ENCODE measurements at places on chromosomes 1 and 21.

- DNase-seq, result no peak
Measured at GRCh38 chr1:230349020-230349393, 77.1 kb downstream of the PGBD5 start.

GRCh38 chr1:21814241-21814918 lies 2.3 kb downstream of the LDLRAD2 start:
- DNase-seq, result peak; percentile 36

- DNase-seq, result no peak
Measured at GRCh38 chr1:244022311-244022710, 28.8 kb upstream of the ZBTB18 start.

DNA sequence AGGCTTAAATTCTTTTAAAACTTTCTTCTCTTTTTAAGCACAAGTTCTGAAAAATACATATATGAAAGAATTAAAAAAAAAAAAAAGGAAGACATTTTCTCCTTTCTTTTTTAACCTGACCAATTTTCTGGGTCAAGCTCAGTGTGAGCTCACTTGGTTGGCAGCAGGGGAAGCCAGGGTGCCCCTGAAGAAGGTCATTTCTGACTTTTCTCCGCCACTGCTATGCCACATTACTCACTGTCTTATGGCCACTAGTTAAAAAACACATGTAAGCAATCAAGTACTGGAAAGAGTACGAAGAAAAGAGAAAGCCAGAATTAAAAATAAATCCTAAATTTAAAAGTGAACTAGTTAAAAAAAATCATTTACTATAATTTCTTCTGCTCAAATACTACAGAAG lies 275.0 kb downstream of the NEGR1 start:
- no peak for DNase-seq

GRCh38 chr1:219713981-219714381 lies 101.1 kb upstream of the ZC3H11B start:
- DNase-seq, result peak; percentile 16

DNA sequence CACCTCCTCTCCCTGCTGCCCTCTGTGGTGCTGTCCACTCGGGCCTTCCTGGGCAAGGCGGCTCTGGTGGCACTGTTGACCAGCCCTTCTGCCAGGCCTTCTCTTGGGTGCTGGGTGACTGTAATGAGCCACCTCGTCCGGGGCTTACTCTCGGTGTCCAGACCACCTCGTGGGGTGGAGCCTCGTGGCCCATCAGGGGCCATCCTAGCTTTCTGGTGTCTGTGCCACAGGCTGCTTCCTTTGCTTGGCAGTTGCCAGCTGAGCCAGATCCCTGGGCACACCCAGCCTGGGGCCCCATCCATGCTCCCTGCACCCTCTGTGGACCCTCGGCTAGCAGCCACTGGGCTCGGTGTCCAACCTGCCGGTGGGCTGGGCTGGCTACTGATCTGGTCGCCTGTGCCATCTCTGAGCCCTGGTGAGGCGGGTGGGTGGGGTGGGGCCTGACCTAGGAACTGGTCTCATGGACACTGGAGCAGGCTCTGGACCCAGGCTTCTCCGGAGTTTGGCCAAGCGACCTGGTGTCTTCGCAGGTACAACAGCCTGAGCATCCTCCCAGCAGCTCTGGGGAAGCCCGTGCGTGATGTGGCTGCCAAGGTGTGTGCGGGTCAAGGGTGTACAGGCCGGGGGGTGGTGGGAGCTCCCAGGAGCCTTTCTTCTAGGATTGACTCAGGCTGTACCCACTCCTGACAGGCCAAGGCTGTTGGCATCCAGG lies 1.4 kb downstream of the PRXL2B start:
- DNase-seq, result no peak

GRCh38 chr1:213519098-213519497 lies 468.1 kb downstream of the RPS6KC1 start:
- DNase-seq, result peak; percentile 91

GRCh38 chr1:94334764-94335163 lies 83.4 kb upstream of the ABCD3 start:
- DNase-seq, result no peak

DNA sequence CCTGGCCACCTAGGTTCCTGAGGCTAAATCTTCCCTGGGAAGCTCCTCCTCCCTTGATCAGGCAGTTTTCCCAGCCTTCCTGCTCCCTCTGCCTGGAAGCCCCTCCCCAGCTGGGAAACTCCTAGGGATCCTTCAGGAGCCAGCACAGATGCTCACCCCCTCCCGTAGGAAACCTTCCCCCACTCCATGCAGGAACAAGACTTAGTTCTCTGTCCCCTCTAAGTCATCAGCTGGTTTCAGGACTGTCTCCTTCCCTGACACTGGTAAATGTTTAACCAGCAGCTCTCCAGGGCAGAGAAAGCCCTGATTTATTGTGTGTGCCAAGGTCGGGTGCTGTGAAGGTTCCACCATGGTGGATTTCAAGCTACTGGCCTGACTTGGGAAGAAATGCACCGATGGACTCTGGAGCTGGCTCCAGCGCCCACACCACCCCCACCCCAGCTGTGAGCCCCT lies 25.0 kb downstream of the TTC39A start:
- DNase-seq, result no peak

DNA sequence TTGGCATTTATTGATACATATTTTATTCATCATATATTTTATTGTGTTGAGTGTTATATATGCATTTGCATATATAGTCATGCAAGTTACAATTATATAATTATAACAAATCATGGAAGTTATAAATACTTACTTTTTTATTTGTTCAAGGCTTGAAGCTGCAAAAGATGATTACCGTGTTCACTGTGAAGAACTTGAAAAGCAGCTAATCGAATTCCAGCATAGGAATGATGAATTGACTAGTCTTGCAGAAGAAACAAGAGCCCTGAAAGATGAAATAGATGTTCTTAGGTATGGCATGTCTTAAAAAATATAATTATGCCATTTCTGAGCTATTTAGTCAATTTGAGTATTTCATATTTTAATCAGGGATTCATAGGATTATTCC lies 32.1 kb downstream of the HOOK1 start:
- no peak for DNase-seq

- DNase-seq, result no peak
Measured at GRCh38 chr1:92481971-92482664, 4.6 kb downstream of the GFI1 start.

DNA sequence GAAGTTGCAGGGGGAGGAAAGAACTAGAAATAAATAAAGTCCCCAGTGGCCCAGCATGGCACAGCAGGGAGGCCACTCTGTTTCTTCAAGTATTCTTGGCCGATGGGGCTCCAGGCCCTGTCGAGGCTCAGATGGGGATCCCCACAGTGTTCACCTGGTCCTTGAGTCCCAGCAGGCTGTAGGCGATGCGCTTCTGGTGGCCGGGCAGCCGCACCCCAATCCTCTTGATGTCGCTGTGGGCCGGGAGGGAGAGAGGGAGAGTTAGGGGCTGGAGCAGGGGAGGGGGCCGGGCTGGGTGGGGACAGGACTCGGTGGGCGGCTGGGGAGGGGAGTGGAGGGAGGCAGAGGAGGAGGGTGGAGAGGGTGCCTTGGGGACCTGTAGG lies 30.8 kb downstream of the EPHA2 start:
- DNase-seq, result no peak

DNA sequence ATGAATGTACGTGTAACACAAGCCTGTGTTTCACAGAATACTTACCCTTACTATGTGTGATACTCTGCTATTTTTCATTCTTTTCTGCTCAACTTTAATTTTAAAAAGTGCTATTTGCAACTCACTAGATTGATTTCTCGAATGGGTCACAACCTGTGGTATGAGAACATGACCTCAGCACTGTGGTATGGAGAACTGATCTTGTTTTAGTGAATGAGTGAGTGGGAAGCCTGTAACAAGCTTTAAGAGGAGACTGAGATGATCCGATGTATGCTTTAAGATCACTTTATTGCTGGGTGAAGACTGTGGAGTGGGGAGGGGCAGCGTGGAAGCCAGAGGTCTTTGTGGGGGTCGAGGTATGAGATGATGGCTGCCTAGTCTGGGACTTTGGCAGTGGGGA lies 21.6 kb downstream of the MECR start:
- DNase-seq, result no peak

- DNase-seq, result no peak
Measured at GRCh38 chr1:115837740-115838421, 3.0 kb downstream of the NHLH2 start.

- DNase-seq, result no peak
Measured at GRCh38 chr1:116686723-116687352, 19.3 kb upstream of the IGSF3 start.

GRCh38 chr1:166705376-166706289 lies 133.6 kb upstream of the POGK start:
- no peak for DNase-seq

DNA sequence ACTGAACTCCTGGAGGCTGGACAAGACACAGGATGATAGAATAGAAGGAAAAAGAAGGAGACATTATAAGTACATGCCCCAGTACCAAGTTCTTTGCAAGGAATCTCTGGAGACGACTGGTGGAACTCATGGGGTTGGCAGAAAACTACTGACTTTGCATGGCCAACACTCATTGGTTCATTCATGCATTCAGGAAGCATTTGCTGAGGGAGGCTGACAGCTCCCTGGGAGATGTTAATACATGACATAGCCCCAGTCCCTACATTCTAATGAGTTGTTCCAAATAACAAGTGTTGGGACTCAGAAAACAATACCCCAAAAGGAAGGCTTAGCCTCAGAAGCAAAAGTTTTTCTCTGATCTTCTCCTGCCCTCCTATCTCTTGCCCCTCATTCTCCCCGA lies 172.8 kb upstream of the IRF2BP2 start:
- no peak for DNase-seq

DNA sequence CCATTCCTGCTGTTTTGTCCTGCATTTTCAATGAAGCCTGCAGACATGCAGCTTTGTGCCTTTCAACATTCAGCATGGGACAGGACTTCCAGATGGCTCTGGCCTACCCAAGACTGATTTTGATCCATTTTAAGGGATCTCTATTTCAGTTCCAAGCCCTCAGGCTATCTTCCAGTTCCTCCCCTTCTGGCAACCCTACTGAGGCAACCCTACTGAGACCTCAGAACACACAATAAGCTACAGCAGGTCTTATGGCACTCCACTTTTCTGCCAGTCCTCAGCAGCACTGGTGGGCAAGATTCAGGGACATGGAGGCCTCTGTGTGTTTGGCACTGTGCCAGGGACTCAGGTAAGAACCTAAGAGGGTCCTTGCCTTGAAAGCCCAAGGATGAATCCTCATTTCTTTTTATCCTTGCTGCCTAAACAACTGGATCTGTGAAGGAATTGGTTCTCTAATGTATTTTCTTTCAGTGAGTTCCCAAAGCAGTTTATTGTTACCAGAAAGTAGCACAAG lies 50.7 kb downstream of the MAB21L3 start:
- no peak for DNase-seq

- no peak for DNase-seq
Measured at GRCh38 chr21:31283025-31283424, 61.0 kb downstream of the TIAM1 start.

DNA sequence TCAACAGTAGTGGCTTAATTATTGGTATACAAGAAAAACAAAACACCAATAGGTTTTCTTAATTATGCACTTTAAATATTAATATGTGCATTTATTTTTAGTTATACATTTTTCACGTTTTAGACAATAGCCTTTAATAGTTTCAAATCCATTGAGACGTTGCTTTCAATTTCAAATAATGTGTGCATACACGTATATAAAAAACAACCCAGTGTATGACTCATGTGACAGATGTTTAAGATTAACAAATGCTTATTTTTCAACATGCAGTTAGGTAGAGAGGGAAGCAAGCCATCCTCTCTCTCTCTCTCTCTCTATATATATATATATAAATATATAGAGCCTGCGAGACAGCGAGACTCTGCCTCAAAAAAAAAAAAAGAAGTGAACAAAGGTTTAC lies 24.3 kb downstream of the EYA3 start:
- no peak for DNase-seq

GRCh38 chr1:158400871-158401270 lies 1.6 kb upstream of the OR10T2 start:
- DNase-seq, result no peak

- DNase-seq, result no peak
Measured at GRCh38 chr1:176919386-176920378, 244.8 kb downstream of the ASTN1 start.

DNA sequence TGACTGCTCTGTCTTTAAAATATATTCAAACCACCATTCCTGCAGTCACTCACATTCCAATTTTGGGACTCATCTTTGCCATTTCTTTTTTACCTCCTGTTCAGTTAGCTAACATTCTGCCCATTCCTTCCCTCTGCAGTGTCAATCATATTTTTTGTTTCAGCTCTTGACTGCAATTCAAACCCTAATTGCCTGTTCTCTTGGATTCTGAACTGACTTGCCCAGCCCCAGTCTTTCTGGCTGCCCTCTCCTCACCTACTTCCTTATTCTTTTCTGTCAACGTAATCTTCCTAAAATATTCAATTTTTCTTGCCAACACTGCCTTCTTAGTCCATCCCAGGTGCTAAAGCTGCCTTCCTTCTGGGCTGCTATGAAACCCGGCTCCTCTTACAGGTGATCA lies 6.1 kb downstream of the PRDM2 start:
- DNase-seq, result no peak

GRCh38 chr1:194940336-194941030 lies 1667.8 kb downstream of the KCNT2 start:
- DNase-seq, result no peak

GRCh38 chr1:20530901-20531300 lies 21.5 kb upstream of the FAM43B start:
- peak; percentile 14 for DNase-seq

DNA sequence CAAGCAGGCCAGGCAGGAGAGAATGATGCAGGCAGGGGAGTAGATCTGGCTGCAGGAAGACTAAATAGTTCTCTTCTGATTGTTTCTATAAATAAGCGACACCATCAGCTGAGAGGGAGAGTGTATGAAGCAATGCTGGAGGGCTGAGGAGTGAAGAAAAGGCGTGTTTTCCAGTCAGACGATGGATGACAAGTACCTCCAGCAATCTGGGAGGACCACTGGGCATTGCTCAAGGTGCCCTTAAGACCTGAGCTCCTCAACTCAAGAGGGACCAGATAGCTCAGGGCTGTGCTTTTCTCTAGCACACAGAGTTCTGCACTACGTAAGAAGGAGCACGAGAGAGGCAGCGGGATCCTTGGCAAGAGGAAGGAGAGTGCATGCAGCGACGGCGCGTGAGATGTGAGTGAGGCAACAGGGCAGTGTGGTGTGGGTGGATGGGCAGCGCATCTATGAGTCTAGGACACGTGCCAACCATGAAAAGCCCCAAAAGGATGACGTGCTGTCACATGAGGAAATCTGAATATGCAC lies 36.0 kb downstream of the PABPC4 start:
- no peak for DNase-seq

- no peak for DNase-seq
Measured at GRCh38 chr1:45437323-45437722, 53.6 kb downstream of the TESK2 start.
